ENCODE measurements at places on chromosomes 16 and 17. TPM values are rescaled to one million over a fixed set of nuclear protein-coding genes. Genes with fewer than 3 reads are reported as not detected.

CRAMP1 gene
- total RNA-seq = 9.2 TPM

ITGAL gene
- not detected for total RNA-seq

ALDH3A1 gene
- not detected for total RNA-seq

ACSM2B gene
- not detected for total RNA-seq

SHCBP1 gene
- 35.2 TPM for total RNA-seq

SLC39A11 gene
- 24.0 TPM for total RNA-seq
